MM.1S (cell line): ENCODE measurements at places on chromosomes 13 and 19.

- H3K27ac ChIP-seq, result no peak overlapping the region
- DNase-seq, result no peak
- H3K36me3 ChIP-seq, result peaks cover 9% of the 10 kb centered on the region
- H3K4me1 ChIP-seq, result no peaks in the 10 kb centered on the region
Observed at GRCh38 chr19:12194827-12195731, 32.2 kb downstream of the ZNF136 start.

- DNase-seq, result peak; percentile 50
- H3K4me3 ChIP-seq, result no peak overlapping the region
- H3K27ac ChIP-seq, result no peak overlapping the region
- peaks cover 13% of the 10 kb centered on the region for H3K4me1 ChIP-seq
- no peaks in the 10 kb centered on the region for H3K36me3 ChIP-seq
Observed at GRCh38 chr19:42628411-42629140, 33.9 kb upstream of the CEACAM8 start.

GRCh38 chr19:30036154-30037129, 94.4 kb downstream of the URI1 start:
- no peaks in the 10 kb centered on the region for H3K36me3 ChIP-seq
- no peaks in the 10 kb centered on the region for H3K27me3 ChIP-seq
- no peak for DNase-seq
- no peaks in the 10 kb centered on the region for H3K4me1 ChIP-seq

DNA sequence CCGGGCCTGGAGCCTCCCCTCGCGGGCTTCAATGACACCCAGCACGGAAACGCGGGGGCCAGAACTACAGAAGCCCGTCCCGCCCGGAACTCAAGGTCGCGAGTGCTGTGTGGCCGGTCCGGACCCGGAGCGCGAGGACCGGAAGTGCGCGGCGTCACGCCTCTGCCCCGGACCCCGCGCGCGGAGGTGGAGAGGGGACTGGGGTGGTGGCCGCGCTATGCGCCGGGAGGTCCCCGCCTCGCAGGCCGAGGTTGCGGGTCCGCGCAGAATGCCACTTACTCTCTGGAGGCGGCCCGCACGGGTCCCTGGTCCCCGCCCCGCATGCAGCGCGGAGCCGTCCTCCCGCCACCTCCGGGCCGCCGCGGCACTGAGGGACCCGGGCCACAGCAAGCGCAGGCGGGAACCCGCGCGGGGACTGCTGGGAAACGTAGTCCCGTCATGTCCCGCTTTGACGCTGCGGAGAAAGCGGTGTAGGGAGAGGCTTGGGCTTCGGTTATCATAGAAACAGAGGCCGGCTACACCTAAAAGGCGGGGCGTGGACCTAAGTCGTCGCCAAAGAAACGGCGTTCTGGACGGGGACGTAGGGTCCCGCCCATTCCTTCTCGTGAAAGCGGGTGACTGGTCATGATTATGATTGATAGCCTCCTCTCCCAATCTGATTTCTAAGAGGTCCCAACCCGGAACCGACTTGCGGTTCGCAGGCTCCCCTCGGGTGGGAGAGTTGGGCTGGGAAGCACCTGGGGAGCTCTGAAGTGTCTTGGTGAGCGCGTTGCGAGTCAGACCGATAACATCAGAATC, at the start of gene ZNF837:
Gene ZNF837 (minus strand): TSS at position 369 of the 798 bp plus-strand sequence. CDS start 11,698 bp downstream, outside the sequence.
- peak; percentile 100 for DNase-seq
- 0 out of 2 replicates have a peak, but pooled peaks cover 6% of the 10 kb centered on the region for H3K4me1 ChIP-seq
- H3K27me3 ChIP-seq, result no peaks in the 10 kb centered on the region
- H3K27ac ChIP-seq, result peak within 1 kb of the TSS; percentile 71; the same call in 1 of the 2 replicates
- peak within 1 kb of the TSS; percentile 76 for H3K4me3 ChIP-seq

DNA sequence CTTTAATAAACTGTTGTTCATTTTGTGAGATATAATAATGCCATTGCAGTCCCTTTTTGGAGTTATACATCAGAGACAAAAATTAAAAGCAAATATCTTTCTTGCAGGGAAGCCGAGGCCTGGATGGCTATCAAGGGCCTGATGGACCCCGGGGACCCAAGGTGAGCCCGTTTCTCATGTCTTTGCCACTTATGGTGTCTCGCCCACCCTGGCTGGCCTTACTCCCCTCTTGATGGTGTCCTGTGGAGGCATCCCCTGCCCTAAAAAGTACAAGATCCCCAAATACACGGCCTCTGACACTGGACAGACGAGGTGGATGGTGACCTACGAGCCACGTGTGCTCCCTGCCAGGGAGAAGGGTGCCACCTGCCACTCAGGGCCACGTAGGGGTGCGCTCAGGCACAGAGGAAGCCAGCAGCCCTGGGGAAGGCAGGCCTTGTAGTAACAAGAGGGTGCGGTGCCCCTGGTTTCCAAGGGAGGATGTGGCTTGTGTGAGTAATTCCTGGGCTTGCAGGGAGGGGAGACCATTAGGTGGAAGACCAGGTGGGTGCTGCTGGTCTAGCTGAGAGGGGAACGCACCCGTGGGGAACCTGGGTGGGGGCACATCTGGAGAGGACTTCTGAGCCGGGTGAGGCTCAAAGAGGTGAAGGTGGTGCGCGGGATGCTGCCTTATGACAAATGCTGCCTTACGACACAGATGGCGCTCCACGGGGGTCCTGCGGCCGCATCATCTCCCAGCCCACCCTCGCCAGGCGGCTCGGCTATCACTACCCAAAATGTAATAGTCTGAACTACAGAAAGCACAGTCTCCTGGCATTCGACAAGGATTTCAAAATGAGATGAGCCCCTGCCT, 115.6 kb downstream of the RAB20 start:
- no peaks in the 10 kb centered on the region for H3K4me1 ChIP-seq
- DNase-seq, result no peak
- no peak overlapping the region for H3K27ac ChIP-seq
- H3K27me3 ChIP-seq, result no peaks in the 10 kb centered on the region
- no peak overlapping the region for H3K4me3 ChIP-seq
- H3K36me3 ChIP-seq, result no peaks in the 10 kb centered on the region

GRCh38 chr19:32308431-32309077, 36.9 kb upstream of the ZNF507 start:
- no peaks in the 10 kb centered on the region for H3K4me1 ChIP-seq
- DNase-seq, result no peak
- H3K36me3 ChIP-seq, result no peaks in the 10 kb centered on the region
- no peak overlapping the region for H3K27ac ChIP-seq

DNA sequence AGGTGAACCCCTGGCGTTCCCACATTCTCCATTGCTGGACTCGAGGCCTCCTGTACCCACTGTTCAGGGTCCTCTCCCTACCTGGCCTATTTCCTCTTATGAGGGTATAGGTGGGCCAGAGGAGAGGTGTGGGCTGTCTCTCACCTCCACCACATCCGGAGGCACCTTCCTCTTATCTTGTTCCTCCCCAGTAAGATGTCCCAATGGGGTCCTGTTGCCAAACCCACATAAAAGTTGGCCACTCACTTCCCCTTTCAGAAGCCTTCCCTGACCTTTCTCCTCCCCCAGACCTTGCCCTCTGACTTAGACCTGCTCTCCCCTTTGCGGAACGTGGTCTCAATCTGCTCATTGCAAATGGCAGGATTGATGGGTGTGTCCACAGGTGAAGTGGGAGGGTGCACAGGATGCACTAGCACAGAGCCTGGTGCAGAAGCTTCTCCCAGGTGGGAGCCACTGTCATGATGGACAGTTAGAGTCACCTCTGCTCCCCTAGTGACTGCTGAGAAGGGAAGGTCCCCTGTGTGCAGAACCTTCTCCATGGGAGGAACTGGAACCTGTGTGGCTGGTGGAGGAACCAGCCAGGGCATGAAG, 1.3 kb downstream of the CYP4F3 start:
- H3K4me1 ChIP-seq, result no peaks in the 10 kb centered on the region
- no peak overlapping the region for H3K27ac ChIP-seq
- H3K4me3 ChIP-seq, result no peak overlapping the region
- H3K27me3 ChIP-seq, result peaks cover 52% of the 10 kb centered on the region
- H3K36me3 ChIP-seq, result no peaks in the 10 kb centered on the region

- no peaks in the 10 kb centered on the region for H3K27me3 ChIP-seq
- H3K36me3 ChIP-seq, result no peaks in the 10 kb centered on the region
- no peaks in the 10 kb centered on the region for H3K4me1 ChIP-seq
- DNase-seq, result no peak
- H3K27ac ChIP-seq, result no peak overlapping the region
- no peak overlapping the region for H3K4me3 ChIP-seq
Observed at GRCh38 chr13:21984156-21984555, 313.3 kb downstream of the FGF9 start.

GRCh38 chr13:23639674-23640073, 69.5 kb downstream of the TNFRSF19 start:
- no peak overlapping the region for H3K4me3 ChIP-seq
- H3K27ac ChIP-seq, result no peak overlapping the region
- H3K4me1 ChIP-seq, result no peaks in the 10 kb centered on the region

DNA sequence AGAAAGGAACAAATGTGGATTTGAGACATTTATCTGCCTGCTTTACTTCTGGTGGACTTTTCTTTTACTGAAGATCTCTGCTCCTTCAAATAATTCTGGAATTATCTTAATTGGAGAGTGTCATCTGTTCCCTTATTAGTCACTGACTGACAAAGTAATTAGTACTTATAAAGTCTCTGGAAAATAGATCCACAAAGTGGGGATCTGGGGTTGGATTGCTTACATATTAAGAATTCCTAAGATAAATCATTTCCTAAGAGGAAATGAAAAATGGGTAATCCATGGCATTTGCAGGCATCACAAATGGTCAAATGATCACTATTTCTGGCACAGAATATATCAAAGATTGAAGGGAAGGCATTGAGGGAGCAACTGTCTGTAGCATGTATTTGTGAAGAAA, 137.4 kb upstream of the SLITRK5 start:
- peaks cover 18% of the 10 kb centered on the region for H3K4me1 ChIP-seq
- no peaks in the 10 kb centered on the region for H3K36me3 ChIP-seq
- no peaks in the 10 kb centered on the region for H3K27me3 ChIP-seq

DNA sequence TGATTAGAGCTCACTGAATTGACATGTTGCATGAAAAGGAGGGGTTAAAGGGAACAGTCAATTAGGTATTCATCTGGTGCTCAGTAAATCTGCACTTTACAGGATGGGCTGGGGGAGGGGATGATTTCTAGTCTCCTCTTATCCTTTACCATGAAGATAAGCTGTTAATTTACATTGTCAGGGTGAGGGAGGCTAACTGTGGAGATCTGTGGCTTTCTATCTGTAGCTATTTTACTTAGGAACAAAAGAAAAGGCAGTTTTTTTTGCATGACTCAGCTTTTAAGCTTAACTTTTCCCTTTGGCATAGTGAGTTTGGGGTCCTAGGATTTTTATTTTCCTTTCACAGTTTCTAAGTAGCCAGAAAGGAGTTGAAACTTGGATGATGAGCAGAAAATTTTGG, 253.3 kb downstream of the LMO7 start:
- H3K27ac ChIP-seq, result no peak overlapping the region
- H3K36me3 ChIP-seq, result no peaks in the 10 kb centered on the region
- no peak overlapping the region for H3K4me3 ChIP-seq
- no peak for DNase-seq
- H3K27me3 ChIP-seq, result no peaks in the 10 kb centered on the region

GRCh38 chr19:41913538-41914423, 14.5 kb downstream of the ERFL start:
- H3K4me3 ChIP-seq, result no peak overlapping the region
- no peak overlapping the region for H3K27ac ChIP-seq
- no peaks in the 10 kb centered on the region for H3K4me1 ChIP-seq
- no peak for DNase-seq
- H3K27me3 ChIP-seq, result peaks cover 64% of the 10 kb centered on the region

DNA sequence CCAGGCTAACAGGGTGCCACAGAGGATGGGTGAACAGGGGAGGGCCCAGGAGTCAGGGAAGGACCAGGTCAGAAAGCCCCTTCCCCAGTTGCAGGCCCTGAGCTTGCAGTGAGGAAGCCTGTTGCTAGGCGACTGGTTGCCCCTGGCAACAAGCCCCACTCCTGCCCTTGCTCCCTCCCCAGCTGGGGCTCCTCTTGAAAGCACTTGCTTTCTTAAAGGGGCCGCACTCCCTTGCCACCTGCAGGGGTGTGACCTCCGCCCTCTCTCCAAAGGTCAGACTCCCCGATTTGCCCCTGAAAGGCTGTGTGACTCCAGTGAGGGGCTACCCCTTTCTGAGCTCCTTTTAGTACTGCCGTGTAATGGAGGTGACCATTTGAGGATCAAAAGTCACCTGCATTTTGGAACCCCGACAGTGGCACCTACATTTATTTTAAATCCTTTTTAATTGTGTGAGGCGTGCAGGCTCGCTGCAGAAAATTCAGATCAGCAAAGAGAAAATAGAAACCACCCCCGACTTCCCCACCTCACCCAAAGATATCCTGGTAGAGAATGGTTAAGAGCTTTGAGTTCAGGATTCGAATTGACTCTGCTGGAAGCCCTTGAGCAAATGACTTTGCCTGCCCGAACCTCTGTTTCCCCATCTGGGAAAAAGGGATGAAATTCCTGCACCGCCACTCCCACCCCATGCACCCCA, 4.8 kb downstream of the FCHO1 start:
- no peak overlapping the region for H3K4me3 ChIP-seq
- DNase-seq, result no peak
- no peaks in the 10 kb centered on the region for H3K27me3 ChIP-seq
- no peak overlapping the region for H3K27ac ChIP-seq
- H3K36me3 ChIP-seq, result no peaks in the 10 kb centered on the region
